Suprapubic skin (tissue), 4 donors: ENCODE measurements at places on chromosomes 4 and X. TPM values are rescaled to one million over a fixed set of nuclear protein-coding genes. Genes with fewer than 3 reads are reported as not detected.

The PAGE2 gene
- total RNA-seq = not detected

The CSAG1 gene
- total RNA-seq = not detected

The FOXR2 gene
- not detected for total RNA-seq

DNA sequence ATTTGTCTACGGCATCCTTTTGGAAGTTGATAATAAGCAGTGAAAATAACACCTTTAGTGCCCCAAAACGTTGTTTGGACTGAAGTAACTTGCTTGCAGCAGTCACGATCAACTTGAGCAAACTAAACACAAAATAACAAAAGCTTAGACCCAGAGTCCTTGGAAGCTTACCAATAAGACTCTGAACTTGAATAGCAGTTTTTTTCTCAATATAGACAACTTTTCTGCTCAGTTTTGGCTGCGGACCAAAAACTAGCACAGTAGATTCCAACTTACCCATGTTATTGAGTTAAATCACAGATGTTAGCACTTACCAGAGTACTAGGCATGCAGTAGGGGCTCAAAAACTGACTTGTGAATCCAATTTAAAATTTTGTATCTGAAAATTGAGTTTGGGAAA, 746.9 kb downstream of the PCDH19 start:
- no peak for DNase-seq
- H3K4me3 ChIP-seq = no peak overlapping the region
- H3K27me3 ChIP-seq = no peaks in the 10 kb centered on the region
- no peaks in the 10 kb centered on the region for H3K4me1 ChIP-seq
- no peak overlapping the region for H3K27ac ChIP-seq
- H3K36me3 ChIP-seq = no peaks in the 10 kb centered on the region

- H3K36me3 ChIP-seq = no peaks in the 10 kb centered on the region
- H3K4me3 ChIP-seq = no peak overlapping the region
- no peaks in the 10 kb centered on the region for H3K4me1 ChIP-seq
- no peak for DNase-seq
These were observed 8.5 kb downstream of the CNKSR2 start for GRCh38 chrX:21382715-21383114.

GRCh38 chr4:14965071-14965470, 37.2 kb upstream of the CPEB2 start:
- H3K4me3 ChIP-seq = no peak overlapping the region
- no peaks in the 10 kb centered on the region for H3K27me3 ChIP-seq
- no peaks in the 10 kb centered on the region for H3K4me1 ChIP-seq
- no peak overlapping the region for H3K27ac ChIP-seq
- DNase-seq = no peak

GRCh38 chr4:177281351-177281909, 28.2 kb upstream of the NEIL3 start:
- H3K27ac ChIP-seq = no peak overlapping the region
- H3K4me3 ChIP-seq = no peak overlapping the region
- no peak for DNase-seq
- H3K4me1 ChIP-seq = no peaks in the 10 kb centered on the region
- H3K27me3 ChIP-seq = no peaks in the 10 kb centered on the region

GRCh38 chrX:39772057-39772832, 325.5 kb downstream of the BCOR start:
- DNase-seq = no peak
- H3K27ac ChIP-seq = no peak overlapping the region
- H3K36me3 ChIP-seq = no peaks in the 10 kb centered on the region

The DGAT2L6 gene
- 14.8 TPM for total RNA-seq

The CHM gene
- 18.9 TPM for total RNA-seq

DNA sequence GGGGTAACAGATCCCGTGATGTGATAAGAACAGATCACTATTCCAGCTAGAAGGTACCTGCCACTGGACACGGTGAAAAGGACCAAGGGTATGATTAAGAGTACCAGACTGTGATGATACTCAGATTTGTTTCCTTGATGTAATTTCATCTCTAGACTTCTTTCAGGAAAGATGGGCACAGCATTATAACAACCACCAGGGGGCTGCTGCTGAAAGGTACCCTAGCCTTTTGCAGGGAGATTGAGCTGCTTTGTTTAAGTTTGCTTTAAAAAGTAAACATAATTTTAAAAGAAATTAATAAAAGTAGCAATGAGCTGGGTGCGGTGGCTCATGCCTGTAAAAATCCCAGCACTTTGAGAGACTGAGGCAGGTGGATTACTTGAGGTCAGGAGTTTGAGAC, 145.4 kb downstream of the EMCN start:
- no peaks in the 10 kb centered on the region for H3K36me3 ChIP-seq
- H3K4me3 ChIP-seq = no peak overlapping the region
- H3K27me3 ChIP-seq = no peaks in the 10 kb centered on the region
- no peak overlapping the region for H3K27ac ChIP-seq
- no peaks in the 10 kb centered on the region for H3K4me1 ChIP-seq
- DNase-seq = no peak

GRCh38 chr4:76434901-76435527, at the start of gene SHROOM3:
TSS of gene SHROOM3 (plus strand) at chr4:76435229. CDS start at chr4:76436053, 824 bp downstream.
- peak within 1 kb of the TSS; percentile 67 for H3K27ac ChIP-seq
- H3K27me3 ChIP-seq = no peaks in the 10 kb centered on the region
- no peaks in the 10 kb centered on the region for H3K36me3 ChIP-seq
- H3K4me3 ChIP-seq = peak within 1 kb of the TSS; percentile 34

- H3K36me3 ChIP-seq = peaks cover 11% of the 10 kb centered on the region
- H3K27me3 ChIP-seq = no peaks in the 10 kb centered on the region
- no peak overlapping the region for H3K27ac ChIP-seq
- no peak for DNase-seq
- no peak overlapping the region for H3K4me3 ChIP-seq
- H3K4me1 ChIP-seq = peaks cover 34% of the 10 kb centered on the region
These were observed 50.3 kb downstream of the WDFY3 start for GRCh38 chr4:84916227-84916626.
